ENCODE measurements at places on chromosomes 3 and 15.

- DNase-seq, result no peak
Observed at GRCh38 chr3:46019707-46020106, 7.6 kb downstream of the XCR1 start.

DNA sequence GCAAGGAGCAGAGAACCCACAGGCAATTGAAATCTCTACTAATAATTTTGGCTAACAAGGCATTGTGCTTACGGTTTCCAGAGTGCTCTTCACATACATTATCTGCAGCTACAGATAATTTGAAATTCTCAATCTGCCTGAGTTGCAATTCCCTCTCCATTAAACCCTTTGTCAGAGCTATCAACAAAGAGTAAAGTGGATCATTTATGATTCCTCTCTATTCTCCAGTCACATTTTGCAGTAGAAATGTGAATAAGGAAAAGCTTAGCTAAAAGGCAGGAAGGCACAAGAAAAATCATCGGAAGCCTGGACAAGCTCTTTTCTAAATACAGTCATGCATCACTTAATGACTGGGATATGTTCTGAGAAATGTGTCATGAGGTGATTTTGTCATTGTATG, 49.6 kb downstream of the FAM98B start:
- no peak for DNase-seq

GRCh38 chr15:57639306-57639705, 47.6 kb downstream of the MYZAP start:
- no peak for DNase-seq

- DNase-seq, result no peak
Observed at GRCh38 chr3:87780811-87781210, 278.0 kb downstream of the CGGBP1 start.

DNA sequence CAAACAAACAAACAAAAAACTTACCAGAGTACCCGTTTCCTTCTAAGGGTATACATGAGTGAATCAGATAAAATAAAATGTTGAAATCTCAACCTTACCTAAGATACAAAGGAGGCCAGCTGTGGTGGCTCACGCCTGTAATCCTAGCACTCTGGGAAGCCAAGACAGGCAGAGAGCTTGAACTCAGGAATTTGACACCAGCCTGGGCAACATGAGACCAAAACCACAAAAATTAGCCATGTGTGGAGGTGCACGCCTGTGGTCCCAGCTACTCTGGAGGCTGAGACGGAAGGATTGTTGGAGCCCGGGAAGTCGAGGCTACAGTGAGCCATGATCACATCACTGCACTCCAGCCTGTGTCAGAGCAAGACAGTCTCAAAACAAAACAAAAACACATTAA, 11.0 kb upstream of the FAM219B start:
- DNase-seq, result no peak

DNA sequence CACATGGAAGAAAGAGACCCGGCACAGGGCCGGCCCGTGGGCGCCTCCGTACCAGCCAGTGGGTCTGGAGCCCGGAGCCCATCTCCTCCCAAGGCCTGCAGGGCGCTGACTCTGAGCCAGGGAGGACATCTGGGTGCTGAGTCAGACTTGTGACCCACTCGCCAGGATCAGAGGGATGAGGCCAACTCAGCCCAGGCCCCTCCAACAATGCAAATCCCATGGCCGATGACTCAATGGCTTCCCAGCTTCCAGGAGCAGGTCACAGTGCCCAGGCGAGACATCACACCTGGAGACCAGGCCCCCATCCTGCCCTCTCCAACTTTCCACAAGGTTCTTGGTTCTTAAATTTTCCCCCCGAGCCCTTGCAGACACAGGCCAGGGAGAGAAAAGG, 95.1 kb downstream of the LRIG1 start:
- DNase-seq, result no peak

DNA sequence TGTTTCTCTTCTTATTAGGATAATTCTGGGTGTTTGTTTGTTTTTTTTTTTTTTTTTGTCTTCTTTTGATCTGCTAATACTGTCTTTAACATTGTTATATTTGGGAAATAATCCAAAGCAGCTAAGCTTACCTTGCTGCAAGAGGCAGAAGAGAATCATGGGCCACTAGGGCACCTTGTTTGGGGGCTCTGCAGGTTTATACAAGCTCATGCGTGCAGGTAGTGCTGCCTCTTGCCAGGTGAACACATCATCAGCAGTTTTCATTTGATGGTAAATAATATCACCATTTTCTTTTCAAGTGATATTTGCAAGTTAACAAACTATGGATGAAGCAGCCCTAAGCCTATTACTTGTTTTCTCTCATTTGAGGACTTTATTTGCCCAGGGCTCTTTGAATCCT, 37.9 kb downstream of the MAP3K13 start:
- no peak for DNase-seq

- no peak for DNase-seq
Observed at GRCh38 chr3:150480877-150481276, 65.4 kb downstream of the SERP1 start.

- no peak for DNase-seq
Observed at GRCh38 chr3:52484680-52485461, 10.3 kb upstream of the STAB1 start.

GRCh38 chr3:134374105-134374790, at the start of gene AMOTL2:
Gene AMOTL2, minus strand, starts transcription at chr3:134374447. Its CDS starts 3,014 bp downstream, at chr3:134371433.
- DNase-seq, result no peak

GRCh38 chr15:95868450-95868849, 462.1 kb upstream of the NR2F2 start:
- DNase-seq, result no peak

- peak; percentile 16 for DNase-seq
Observed at GRCh38 chr3:58237941-58238681, 519 bp downstream of the ABHD6 start.

DNA sequence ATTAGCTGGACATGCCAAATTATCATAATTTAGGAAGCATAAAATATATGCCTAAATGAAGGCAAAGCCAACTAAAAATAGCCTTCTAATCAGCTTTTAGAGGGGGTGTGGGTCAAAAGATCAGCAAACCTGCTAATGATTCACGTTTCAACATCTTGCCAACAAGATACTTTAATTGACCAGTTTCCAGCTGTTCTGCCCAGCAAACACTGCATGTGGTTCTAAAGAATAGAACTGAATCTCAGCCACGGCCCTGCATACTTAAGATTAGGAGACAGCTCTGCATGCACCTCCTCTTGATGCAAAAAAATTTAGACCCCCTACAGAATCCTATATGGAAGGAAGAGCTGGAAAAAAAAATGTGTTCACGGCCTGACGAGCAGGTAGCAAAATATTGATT, 500.5 kb downstream of the TBL1XR1 start:
- no peak for DNase-seq

DNA sequence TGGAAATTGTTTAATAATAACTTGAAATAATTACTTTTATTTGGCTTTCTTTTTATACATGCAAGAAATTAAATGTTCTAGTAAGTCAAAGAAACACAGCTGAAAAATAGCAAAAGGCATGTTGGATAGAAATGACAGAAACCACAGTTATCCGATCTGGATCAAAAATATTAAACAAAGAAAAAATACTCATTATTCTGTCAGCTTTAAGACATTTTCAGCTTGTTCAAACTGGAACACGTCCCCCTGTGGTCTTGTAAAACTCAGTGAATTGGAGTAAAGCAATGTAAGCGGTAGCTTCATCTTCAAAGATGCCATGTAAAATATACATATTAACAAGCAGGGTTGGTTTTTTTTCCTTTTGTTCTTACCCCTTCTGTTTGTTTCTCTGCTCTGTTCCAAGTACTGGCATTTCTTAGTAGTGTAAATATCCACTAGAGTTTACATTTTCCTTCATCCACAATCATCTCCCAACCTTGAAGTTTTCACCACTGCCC, 223.4 kb downstream of the IGSF11 start:
- DNase-seq, result no peak

- DNase-seq, result no peak
Observed at GRCh38 chr3:179811321-179812095, 158.7 kb downstream of the USP13 start.
